ENCODE measurements at places on chromosomes 7 and 10. TPM values are rescaled to one million over a fixed set of nuclear protein-coding genes. Genes with fewer than 3 reads are reported as not detected.

Gene PSMA2
- 88.1 TPM for total RNA-seq

Gene NEBL
- not detected for total RNA-seq

Gene PARD3
- 0.12 TPM for total RNA-seq

Gene STK32C
- 11.0 TPM for total RNA-seq

Gene CALHM1
- 0.40 TPM for total RNA-seq

Gene CCDC146
- 3.5 TPM for total RNA-seq

Gene CTNNA3
- not detected for total RNA-seq

Gene GARS1
- total RNA-seq, result 214 TPM

Gene HSPA12A
- total RNA-seq, result 4.0 TPM

Gene CHST15
- total RNA-seq, result 12.1 TPM

Gene TRIM73
- total RNA-seq, result 4.0 TPM

Gene PTPN20
- total RNA-seq, result 2.1 TPM

Gene ZNF117
- total RNA-seq, result 12.8 TPM

Gene AGAP4
- 31.4 TPM for total RNA-seq
